ENCODE measurements at places on chromosomes 13 and 19. TPM values are rescaled to one million over a fixed set of nuclear protein-coding genes. Genes with fewer than 3 reads are reported as not detected.

DNA sequence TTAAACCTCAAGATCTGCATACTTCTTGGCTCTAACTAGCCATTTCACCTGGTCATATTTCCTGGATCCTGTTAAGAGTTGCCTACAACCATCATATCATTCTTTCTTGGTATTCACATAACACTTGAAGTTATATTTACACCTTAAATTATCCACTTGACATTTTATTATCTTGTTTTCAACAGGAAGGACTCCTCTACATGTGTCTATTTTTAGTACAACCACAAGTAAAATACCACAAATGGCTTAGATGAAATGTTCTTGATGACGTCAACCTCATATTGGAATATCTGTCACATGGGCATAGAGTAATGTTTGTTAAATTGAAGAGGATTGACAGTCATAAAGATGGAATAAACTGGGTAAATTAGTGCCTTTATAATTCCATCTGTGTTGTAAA, 9.4 kb downstream of the PCDH20 start:
- no peak for DNase-seq

DNA sequence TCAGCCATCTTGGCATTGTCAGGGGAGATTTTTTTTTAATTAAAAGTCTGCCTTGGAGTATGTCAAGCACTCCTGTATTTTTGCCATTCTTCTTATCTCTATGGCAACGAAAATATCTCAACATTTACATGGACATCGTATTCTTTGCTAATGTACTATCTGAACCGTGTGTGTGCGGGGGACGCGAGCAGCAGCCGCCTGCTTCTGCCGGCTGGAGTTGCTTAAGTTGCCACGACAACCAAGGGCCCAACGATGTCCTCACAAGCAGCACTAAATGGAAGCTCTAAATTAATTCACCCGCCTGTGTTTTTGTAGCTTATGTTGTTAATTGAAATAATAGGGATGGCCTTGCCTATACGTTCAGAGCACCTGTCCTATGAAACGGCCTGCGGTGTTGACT, 309.5 kb downstream of the TEX29 start:
- DNase-seq: no peak

GRCh38 chr13:109271061-109271460, 515.3 kb downstream of the IRS2 start:
- DNase-seq: no peak

GRCh38 chr13:94216476-94216875, 263.0 kb downstream of the DCT start:
- DNase-seq: no peak

- no peak for DNase-seq
Measured at GRCh38 chr13:27534981-27535380, 84.6 kb upstream of the MTIF3 start.

- no peak for DNase-seq
Measured at GRCh38 chr19:5238700-5239099, 101.9 kb downstream of the PTPRS start.

DNA sequence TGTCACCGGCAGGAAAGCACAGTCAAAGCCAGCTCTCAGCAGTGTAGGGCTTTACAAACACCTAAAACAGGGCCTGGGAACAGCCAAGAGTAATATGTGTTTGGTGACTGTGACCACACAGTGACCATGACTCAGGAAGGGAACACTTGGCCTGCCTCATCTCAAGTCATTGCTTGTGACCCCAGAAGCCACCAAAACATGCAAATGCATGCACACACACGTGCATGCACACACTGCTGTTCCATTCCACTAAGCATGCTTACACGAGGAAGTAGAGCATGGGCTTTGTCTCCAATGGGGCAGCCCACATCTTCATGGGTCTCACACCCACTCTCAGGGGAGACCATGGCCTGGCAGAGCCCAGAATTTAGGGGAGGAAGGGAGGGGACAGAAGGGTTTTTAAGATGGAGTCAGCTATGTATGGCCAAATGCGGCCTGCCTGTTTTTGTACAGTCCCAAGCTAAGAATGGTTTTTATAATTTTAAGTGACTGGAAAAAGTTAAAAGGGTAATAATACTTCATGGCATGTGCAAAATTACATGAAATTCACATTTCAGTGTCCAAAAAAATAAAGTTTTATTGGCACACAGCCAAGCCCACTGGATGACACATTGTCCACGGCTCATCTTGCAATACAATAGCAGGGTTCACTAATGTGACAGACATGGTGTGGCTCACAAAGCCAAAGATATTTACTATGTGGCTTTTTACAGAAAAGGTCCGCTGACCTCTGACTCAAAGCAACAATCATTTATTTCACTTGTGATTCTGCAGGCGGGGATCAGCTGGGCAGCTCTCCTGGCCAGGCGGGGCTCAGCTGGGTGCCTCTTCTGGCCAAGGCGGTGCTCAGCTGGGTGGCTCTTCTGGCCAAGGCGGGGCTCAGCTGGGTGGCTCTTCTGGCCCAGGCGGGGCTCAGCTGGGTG, 17.3 kb downstream of the ZFR2 start:
- DNase-seq: no peak

- DNase-seq: no peak
Measured at GRCh38 chr13:87123987-87124784, 547.0 kb upstream of the SLITRK5 start.

DNA sequence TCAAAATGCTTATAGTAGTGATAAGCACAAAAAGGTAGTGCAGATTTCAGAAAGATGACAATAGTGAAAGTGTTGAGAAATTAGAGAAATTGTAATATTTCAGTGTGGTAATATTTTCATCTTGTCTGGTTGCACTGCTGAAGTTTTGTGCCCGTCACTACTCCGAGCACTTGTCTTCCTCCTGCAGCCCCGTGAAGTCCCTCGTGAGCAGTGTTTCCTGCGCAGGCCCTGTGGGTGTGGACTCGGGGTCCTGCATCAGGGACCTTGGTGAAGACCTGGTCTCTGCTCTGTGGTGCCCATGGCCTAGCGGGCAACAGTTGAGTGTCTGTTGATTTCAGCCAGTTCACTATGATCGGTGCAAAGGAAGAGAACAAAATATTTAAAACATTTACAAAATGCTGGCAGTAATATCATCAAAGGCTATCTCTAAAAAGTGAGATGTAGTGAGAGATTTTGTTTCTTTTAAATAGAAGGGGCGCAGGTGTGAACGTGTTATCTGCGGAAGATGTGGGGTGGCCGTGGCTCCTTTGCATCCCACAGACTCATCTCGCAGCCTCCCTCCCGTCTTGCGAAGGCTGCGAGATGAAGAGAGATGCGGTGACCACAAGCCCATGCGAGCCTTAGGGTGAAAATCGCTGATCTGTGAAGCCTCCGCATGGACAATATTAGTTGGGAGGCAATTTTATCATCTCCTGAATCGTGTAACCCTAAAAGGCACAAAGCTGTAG, 27.7 kb upstream of the DCUN1D2 start:
- DNase-seq: no peak

DNA sequence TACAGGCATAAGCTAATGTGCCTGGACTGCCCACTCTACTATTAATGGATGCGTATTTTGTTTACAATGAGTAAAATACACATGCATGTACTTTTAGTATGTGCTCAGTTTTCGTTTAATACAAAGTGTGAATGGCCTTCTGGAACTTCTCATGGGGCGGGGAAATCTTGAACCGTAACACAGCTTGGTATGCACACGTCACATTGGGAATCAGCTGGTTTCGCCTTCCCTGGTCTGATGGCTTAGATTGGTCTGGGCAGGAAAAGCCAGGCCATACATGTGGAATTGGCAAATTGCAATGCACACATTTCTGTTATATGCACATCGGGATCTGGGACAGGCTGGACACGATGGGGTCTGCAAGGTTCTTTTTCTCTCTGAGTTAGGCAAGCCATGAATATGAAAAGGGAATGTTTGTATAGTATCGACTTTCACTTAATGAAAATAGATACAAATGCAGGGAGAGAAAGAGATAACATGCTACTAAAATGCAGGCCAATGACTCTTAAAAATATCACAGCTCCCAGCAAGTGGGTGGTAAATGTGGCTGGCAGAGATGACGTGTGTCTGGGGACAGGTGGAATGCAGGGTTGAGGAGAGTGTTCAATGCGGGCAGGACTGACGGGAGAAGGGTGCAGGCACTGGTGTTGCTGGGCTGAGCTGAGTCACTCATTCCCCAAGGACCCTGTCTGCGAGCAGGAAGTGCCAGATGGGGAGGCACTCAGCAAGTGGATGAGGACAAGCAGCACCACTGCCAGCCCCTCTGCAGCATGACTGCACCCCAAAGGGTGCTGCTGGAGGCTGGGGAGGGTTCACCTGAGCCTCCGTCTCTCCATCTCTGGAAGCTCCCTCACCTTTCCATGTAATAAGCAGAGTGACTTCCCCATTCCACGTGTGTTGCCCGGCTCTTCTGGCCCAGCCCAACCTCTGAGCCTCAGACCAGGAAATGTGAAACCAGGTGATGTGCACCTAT, 204.0 kb upstream of the GPR12 start:
- DNase-seq: no peak

DNA sequence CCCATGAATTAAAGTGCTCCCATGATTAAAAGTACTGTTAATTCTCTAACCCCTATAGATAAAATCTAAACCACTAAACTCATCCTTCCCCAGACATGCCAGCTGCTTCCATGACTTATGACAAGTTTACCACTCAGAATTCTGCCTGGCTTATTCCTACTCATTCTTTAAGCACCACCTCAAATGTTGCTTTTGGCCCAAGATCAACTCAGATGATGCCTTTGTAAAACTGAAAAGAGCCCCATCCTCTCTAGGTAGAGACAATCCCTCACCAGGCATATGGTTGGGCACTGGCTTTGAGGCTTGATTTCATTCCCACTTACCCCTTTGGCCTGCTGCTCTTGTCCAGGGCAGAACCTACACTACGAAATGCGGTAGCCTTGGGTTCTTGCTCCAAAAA, 250.0 kb downstream of the DNAJC15 start:
- no peak for DNase-seq

- DNase-seq: no peak
Measured at GRCh38 chr13:94115054-94115453, 364.4 kb downstream of the DCT start.

- no peak for DNase-seq
Measured at GRCh38 chr13:89891416-89891815, 1456.1 kb upstream of the MIR17HG start.

DNA sequence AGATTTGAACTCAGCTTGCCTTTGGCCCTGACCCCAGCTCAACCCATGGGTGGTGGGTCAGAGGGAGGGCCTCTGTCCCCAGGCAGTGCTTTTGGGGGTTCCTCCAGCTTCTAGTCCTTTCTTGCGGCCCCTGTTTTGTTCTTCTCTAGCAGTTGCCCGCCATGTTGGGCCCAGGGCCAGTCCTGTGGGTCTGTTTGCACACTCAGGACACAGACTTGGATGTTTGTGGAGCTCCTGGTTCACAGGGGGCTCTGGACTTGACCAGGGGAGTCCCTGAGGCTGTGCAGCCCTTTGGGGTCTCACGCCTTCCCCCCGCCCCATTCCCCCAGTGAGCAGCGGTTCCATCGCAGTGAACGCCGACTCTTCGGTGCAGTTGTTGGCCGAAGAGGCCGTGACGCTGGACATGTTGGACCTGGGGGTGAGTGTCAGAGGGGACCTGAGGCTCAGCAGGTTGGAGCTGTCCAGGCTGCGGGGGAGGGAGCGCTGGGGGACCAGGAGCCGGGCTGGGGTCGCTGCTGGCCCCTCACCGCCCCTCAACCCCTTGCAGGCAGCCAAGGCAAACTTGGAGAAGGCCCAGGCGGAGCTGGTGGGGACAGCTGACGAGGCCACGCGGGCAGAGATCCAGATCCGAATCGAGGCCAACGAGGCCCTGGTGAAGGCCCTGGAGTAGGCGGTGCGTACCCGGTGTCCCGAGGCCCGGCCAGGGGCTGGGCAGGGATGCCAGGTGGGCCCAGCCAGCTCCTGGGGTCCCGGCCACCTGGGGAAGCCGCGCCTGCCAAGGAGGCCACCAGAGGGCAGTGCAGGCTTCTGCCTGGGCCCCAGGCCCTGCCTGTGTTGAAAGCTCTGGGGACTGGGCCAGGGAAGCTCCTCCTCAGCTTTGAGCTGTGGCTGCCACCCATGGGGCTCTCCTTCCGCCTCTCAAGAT, 2.5 kb downstream of the ATP5F1D start:
- no peak for DNase-seq

GRCh38 chr13:21659087-21659486, 11.8 kb upstream of the FGF9 start:
- DNase-seq: no peak

DNA sequence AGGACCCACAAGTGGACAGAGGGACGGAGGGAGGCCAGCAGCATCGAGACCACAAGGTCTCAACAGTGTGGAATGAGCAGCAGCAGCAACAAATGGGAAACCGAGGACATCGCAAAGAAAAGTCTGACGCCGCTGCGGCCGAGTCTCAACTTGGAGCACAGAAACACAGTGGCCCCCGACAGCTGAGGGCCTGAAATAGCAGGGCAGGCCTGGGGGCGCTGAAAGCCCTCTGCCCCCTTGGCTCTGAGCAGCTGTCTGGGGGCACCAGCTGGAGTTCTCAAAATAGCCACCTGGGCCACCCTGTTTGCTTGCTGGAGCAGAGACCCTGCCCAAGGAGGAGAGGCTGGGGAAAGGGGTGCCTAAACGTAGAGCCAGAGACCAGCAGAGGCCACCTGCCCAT, 5.9 kb upstream of the ISYNA1 start:
- no peak for DNase-seq

DNA sequence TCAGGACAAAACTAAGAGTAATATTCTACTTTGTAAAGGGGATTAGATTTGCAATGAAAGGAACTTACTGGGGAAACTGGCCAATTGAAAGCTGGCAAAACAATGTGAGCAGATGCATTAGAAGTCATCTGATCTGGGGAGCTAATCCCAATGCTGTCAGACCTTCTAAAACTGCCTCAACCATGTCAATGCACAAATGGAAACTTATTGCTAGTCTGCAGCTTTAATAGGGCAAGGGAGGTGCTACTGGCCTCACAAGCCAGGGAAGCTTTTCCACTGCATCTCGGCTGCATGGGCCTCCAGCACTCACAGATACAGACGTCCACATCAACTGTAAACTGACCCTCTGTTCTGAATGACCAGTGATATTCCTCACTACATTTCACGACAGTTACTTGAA, 154.2 kb downstream of the LHFPL6 start:
- DNase-seq: peak; percentile 69

DNA sequence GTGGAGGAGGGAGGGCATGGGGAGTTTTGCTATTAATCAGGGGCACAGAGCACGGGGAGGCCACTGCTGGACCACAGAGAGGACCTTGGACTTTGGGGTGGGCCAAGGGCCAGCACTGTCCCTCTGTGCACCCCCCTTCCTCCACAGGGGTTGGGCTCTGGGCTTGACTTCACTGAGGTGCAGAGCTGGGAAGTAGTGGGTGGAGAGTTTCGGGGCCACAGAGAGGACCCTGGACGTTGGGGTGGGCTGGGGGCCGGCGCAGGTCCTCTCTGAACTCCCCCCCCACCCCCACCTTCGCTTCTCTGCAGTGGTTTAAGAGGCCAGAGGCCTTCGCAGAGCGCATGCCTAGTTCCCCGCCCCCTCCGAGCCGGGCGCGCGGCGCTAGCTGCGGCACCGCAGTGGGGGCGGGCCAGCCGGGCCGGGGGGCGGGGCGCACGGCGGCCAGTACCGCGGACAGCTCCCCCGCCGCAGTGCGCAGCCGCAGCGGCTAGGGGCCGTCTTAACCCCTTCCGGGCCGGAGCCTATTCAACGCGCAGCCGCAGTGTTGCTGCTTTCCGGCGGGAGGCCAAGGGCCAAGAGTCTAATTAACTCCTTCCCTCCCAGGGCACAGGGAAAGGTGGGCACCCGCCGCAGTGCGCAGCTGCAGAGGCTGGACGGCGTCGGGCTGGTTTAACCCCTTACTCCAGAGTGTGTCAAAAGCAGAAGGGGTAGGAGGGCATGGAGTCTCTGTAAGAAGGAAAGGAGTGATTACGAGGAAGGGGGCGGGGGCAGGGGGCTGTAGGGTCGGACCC, 3.7 kb downstream of the KCNC3 start:
- no peak for DNase-seq

The TMEM190 gene
- not detected for polyA plus RNA-seq

The C1QTNF9B gene
- polyA plus RNA-seq: 2.0 TPM

The CEACAM7 gene
- not detected for polyA plus RNA-seq

The HDGFL2 gene
- 70.0 TPM for polyA plus RNA-seq
